Activated effector memory CD4-positive, alpha-beta T cell treated with Interleukin-2 at 50 U/mL for 16 hours (primary cell): ENCODE measurements at places on chromosomes 5 and 9.

DNA sequence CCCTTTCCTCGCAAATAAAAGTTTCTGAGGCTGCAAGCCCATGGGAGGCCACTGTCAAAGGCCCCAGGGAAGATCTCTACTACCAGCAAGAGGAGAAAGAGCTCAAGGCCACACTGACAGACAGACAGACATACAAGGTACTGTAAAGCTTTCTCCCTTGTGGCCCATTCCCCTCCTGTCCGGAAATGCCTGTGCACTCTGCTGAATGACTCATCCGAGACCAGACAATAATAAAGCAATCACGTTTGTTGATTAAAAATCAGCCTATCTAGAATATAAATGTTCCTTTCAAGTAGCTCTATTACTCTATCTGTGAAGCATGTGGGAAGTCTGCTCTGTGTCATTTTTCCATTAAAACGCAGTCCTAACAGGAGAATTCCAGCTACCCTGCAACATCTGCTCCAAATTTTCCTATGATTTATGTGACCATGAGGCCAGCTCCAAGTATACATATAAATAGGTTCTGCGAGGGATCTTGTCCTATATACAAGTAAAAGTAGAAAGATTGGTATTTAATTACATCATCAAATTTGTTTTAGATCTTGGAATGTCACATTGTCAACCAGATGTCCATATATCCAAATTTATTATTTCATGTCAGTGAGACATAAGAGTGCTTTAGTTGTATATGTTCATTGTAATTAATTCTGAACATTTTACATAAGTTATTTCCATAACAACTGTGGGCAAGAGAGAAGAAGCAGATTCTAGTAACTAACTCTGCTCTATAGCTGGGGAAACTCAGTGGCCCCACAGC, 34.7 kb upstream of the TGFBI start:
- DNase-seq = no peak

DNA sequence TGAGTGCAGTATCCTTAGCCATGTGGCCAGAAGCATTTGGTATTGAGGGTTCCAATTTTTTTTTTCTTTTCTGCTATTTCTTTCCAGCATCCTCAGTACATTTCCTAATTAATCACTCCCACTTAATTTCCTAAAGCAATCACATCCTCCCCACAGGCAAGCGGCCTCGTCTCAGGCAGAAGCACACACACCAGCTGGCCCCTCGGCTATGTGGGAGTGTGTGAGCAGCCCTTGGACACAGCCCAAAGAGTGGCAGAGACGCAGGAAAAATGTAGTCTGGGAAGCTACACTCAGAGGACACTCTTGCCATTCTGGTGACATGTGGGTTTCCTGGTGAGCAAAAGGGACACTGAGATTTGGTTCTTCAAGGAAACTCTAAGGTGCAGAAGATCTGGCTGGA, 20.7 kb downstream of the SLIT3 start:
- no peak for DNase-seq

DNA sequence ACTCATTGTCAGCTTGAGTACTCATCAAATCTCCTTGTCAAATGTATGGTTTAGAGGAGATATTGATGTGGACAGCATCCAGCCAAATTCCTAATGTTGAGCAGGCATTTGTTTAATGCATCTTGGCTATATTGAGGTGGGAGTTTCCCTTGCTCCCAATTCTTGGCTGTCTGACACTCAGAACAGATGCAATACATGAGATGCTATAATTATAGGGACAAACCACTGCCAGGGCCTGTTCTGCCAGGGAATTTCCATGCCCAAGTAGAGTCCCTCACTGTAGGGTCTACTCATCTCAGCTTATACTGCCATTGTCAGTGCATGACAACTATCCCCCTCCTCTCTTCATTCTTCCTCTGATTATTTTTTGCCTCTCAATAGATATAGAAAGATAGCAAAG, 392.0 kb upstream of the KCNN2 start:
- DNase-seq = no peak

DNA sequence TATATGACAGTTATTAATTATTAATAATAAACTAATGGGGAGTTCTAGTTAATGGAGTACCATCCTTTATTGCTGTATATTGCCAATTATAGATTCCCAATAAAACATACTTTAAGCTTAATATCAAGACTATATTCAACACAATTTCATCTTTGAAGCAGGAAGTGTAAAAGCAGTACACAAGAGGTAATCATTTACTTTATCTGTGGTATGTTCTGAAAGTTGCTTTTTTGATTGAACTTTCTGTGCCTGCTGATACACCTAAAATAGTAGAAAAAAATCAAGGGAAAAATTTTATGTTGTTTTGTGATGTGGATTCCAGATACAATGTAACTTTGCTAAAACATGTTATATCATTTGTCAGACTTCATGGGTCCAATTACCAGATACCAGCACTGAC, 58.0 kb downstream of the ACO1 start:
- no peak for DNase-seq

- DNase-seq = no peak
Observed at GRCh38 chr5:31196309-31196708, 2.8 kb downstream of the CDH6 start.
